ENCODE measurements at places on chromosomes 6 and 20.
A peak's percentile ranks its signal among the peaks of the same experiment; 100 is the strongest.

GRCh38 chr20:43187476-43188233, 2.1 kb downstream of the PTPRT start:
- DNase-seq: peak; percentile 50

GRCh38 chr6:144029452-144029851, 21.4 kb upstream of the PLAGL1 start:
- no peak for DNase-seq

DNA sequence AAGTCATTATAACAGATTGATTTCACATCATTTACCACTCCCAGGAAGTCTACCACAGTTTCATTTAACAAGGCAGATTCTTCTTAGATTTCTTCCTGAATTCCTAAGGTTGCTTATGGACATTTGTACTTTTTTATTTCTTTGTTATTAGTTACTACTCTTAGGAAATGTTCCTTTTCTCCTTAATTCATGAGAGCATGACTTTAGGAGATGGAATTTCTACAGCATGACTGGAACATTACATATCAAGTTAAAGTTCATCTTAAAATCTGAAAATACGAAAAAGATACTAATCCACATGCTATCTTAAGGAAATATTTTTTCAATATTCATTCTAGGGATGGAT, 22.3 kb downstream of the CNKSR3 start:
- DNase-seq: no peak

DNA sequence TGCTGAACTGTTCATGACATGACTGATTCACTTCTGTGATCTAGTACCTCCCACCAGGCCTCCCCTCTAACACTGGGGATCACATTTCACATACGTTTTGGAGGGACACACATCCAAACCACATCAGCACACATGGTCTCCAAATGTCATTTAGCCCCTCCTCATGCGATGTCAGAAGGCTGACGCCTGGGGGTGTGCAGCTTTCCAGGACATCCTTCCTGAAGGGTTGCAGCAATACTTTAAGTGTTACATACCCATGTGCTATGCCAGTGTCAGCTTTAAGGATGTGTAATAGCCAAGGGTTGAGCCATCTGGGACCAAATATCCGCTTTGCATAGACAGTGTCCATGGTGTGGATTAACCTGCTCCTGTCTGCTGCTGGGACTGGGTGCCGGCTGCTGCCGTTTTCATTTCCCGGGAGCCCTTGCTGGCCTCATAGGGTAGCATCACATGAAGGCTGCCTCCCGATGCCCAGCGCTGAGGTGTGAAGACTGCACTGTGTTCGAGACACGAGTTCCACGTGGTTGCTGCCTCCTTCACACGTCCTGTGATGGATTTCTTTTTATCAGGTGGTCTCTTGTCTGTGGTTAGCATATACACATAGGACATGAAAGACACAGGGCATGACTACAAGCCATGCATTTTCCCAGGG, 219.0 kb downstream of the THBS2 start:
- DNase-seq: no peak

DNA sequence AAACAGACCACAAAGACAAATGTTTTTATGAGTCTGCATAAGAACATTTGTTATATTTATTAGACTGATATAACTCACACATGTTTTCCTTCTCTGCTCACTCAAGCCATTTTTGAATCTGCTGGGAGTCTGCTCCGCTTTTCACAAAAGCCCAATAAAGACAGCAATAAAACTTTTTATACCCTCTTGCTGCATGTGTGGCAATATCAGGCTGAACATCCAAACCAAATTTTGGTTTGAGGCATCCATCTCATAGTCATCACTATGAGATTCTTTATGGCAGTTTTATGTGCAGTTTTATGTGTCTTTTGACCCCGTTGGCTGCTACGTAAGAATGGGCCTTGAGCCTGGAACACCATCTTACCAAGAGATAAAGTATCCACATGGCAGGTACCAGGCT, 1276.8 kb upstream of the ADGRB3 start:
- no peak for DNase-seq

DNA sequence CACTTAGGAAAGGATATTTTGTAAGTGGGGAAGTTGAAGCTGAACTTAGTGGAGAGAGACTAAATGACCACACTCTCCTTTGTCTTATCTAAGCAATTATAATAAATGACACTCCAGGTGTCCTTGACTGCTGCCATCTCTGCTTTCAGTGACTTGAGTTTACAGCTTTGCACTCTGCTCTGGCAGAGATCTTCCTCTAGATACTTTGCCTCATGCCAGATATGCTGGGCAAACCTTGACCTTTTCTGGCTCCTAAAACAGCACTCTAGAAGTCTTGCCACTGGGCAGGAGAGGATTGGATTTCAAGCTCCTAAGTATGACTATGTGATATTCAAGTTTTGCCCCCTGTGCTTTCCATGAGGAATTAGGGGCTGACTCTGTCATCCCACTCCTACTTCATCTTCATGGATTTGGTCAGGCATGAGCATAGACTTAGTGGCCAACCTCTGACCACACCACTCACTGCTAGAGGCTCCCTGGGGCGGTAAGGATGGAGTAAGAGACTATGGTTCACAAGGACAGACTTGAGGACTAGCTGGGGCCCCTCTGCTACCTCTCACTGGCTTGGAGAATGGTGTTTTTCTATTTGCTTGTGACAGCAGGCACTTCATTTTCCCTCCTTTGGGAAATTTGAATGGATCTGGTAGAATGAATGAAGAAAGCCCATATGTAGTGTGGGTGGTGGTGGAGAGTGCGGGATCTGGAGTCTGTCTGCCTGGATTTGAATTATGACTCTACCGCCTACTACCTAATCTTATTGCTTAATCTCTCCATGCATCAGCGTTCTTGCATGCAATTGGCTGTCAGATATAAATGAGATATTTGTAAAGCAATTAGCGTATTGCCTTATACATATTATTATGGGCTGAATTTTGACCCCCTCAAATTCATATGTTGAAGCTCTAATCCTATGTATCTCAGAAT, 191.4 kb downstream of the REV3L start:
- no peak for DNase-seq

DNA sequence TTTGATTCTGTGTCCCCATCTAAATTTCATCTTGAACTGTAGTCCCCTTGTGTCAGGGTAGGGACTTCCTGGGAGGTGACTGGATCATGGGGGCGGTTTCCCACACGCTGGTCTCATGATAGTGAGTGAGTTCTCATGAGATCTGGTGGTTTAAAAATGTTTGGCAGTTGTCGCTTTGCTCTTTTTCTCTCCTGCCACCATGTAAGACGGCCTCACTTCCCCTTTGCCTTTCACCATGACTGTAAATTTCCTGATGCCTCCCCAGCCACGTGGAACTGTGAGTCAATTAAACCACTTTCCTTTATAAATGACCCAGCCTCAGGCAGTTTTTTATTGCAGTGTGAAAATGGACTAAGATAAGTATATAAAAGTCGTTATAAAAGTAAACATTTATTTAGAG, 80.5 kb upstream of the SGK1 start:
- DNase-seq: peak; percentile 17

DNA sequence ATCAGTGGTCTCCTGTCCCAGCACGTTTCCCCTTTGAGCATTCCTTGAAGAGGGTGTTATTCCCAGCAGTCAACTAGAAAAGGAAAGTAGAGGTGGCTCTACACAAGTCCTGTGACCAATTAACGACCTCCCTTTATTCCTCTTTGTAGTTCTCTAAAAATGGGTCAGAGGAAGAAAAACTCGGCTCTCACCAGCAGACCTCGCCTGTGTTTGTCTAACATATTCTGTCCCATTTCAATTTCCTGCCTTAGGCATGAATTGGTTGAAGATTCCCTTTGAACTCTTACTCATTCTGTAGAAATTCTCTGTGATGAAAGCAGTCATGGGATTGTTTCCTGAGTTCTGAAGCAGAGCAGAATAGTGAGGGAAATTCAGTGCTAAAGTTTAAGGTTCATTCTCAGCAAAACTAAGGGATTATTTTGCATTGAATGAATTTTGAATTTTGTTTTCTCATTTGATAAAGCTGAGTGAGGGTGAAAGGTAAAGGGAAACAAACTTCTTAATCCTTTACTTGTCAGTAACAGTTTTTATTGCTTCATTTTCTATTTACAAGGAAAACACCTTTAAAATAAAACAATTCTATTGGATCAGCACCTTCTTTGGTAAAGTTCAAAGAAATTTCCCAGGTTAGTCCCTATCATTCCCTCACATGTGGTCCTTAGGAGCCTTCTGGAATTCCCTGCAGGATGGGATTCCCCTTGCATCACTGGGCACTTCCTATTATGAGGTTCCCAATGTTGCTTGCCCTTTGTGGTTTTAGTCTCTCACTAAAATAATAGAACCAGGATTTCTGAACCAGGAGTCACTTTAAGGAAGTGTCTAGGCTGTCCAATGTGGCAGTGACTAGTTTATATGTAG, 105.8 kb downstream of the SLX4IP start:
- DNase-seq: peak; percentile 14

Data from globus pallidus (tissue), 1 donor.